ENCODE measurements at places on chromosomes 5 and 9.

DNA sequence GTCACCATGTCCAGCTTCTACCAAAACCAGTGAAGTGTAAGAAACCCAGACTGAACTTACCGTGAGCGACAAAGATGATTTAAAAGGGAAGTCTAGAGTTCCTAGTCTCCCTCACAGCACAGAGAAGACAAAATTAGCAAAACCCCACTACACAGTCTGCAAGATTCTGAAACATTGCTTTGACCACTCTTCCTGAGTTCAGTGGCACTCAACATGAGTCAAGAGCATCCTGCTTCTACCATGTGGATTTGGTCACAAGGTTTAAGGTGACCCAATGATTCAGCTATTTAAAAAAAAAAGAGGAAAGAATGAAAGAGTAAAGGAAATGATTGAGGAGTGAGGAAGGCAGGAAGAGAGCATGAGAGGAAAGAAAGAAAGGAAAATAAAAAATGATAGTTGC lies 19.8 kb downstream of the IL7R start:
- DNase-seq = no peak

DNA sequence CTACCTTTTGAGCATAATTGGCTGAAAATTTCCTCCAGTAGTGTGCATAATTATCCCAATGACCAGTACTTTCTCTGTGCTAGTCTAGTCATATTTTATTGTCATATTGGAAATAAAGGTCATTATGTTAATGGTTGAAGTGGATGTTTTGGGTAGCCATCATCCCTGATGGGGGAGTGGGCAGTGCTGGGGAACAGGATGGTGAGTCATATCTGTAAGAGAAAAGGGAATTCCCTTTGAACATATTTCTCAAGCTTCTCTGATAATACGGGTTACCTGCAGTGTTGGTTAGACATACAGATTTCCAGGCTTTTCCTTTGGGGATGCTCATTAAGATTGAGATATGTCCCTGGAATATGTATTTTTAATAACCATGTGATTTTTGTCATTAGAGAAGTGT lies 33.3 kb upstream of the SPATA31D4 start:
- no peak for DNase-seq

GRCh38 chr9:90964101-90965020 lies 162.7 kb downstream of the SYK start:
- DNase-seq = no peak

- DNase-seq = no peak
Measured at GRCh38 chr5:169970911-169971765, 9.2 kb downstream of the INSYN2B start.

DNA sequence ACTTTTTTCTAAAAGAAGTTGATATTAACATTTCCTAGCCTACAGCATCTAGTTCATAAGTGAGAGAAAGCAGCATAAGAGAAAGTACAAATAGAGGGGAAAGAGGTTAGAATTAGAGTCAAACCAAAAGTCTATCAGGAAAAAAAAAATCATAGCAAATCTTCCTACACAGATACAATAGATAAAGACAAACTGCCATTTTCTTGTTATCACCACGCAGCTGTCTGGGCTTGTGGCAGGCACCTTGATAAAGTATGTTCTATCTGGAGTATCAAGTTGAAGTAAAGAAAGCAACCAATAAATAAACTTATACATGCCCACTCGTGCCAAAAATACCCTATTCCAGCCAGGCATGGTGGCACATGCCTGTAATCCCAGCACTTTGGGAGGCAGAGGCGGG lies 5.3 kb upstream of the NR4A3 start:
- no peak for DNase-seq

DNA sequence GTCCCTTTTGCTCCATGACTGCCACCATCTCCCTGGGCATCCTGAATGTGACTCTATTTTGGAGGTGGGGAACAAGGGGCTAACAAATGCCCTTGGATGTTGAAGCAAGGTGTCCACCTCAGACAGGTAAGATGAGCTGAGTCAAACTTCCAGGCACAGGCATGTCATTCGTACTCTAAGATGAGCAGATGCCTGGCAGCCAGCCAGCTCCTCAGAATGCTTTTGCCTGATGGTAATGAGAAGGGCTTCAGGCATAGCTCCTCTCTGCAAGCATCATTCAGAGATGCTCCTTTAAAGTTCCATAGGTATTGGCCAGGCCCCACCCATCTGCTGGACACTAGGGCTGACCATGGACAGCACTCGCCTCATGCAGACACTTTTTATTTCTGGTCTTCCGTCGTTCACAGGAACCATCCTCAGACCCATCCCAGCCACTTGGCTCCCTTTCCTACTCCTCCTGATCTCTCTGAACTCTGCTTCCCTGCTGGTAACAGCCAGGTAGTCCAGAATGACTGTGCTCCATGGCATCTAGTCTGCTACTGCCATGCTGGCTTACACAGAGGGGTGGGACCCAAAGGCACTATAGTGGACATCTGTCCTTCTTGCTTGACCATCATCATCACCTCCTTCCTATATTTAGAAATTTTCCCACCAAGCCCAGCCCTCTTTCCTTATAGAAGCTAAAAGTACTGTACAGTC lies 118.8 kb downstream of the GLIS3 start:
- DNase-seq = no peak

GRCh38 chr5:40475561-40475960 lies 204.2 kb upstream of the PTGER4 start:
- DNase-seq = no peak

DNA sequence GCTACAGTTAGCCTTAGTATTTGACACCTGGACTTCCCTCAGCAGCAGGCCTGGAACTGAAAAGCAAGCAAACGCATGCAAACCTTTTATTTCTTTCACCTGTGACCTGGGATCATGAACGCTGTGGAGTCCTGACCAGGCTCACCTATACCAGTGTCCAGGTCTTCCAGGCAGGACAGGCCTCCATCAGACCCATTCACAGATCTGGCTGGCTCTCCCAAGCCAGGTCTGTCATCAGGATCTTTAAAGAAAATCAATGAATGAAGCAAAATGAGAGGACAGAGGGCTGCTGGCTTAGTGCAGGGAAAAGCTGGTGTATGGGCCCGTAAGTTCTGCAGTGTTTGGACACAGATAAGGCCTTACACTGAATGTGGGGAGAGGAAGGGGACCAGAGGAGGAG lies 96.3 kb upstream of the CPEB4 start:
- DNase-seq = no peak

DNA sequence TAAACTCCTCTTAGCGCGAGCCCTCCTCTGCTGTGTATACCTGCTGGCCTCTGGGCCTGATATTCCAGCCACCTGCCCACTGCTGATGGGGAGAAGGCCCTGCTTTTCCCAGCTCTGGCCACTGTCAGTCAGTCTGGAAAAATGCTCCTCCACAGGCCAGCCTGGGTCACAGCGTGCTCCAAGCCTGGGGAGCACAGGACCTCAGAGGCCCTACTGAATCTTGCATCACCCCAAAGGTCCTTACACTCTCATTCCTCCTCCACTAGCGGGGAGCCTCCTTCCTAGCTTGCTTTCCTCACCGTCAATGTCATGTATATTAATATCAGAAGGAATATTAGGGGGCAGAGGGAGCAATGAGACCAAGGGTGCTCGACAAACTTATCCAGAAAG lies 73.7 kb downstream of the SHB start:
- no peak for DNase-seq

GRCh38 chr9:83557317-83557716 lies 19.1 kb upstream of the FRMD3 start:
- no peak for DNase-seq

DNA sequence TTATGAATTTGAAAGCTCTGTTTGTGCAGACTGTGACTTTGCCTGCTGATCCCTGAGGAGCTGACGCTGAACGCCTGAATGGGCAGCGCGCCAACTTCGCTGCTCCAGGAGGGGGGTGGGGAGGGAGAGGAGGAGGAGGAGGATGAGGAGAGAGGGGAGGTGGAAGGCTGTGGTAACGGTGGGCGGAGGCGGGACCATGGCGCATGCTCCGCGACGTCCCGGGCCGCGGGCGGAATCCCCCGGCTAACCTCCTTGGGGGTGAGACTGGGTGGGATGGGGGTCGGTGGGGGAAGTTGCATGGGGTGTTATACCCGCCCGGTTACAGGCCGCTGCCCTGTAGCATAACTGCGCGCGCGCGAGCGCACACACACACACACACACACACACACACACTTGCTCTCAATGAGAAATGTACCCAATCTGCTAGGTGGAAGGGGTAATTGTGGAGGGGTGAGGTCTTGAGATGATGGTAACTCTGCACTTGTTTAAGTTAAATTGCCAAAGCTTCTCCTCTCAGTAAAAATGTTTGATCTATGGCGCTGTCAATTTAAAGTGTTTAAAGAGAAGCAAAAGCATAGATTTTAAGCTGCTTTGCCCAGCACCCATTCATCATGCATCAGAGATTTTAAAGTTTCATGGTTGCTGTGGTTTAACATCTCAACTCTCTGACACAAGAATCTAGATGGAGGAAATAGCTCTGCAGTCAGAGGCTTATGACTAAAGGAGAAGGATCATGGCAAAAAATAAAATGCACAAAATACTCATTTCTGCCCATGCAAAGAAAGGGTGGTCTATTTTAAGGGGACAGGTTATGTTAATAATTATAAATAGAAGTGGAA lies 76.6 kb upstream of the TBCA start:
- DNase-seq = peak; percentile 83

- no peak for DNase-seq
Measured at GRCh38 chr5:154576429-154576806, 98.4 kb upstream of the HAND1 start.

- peak; percentile 71 for DNase-seq
Measured at GRCh38 chr5:173283318-173284288, 44.6 kb downstream of the STC2 start.

- DNase-seq = no peak
Measured at GRCh38 chr5:118981783-118982182, 6.6 kb downstream of the DTWD2 start.

- DNase-seq = no peak
Measured at GRCh38 chr9:82584349-82584863, 478.5 kb downstream of the RASEF start.

DNA sequence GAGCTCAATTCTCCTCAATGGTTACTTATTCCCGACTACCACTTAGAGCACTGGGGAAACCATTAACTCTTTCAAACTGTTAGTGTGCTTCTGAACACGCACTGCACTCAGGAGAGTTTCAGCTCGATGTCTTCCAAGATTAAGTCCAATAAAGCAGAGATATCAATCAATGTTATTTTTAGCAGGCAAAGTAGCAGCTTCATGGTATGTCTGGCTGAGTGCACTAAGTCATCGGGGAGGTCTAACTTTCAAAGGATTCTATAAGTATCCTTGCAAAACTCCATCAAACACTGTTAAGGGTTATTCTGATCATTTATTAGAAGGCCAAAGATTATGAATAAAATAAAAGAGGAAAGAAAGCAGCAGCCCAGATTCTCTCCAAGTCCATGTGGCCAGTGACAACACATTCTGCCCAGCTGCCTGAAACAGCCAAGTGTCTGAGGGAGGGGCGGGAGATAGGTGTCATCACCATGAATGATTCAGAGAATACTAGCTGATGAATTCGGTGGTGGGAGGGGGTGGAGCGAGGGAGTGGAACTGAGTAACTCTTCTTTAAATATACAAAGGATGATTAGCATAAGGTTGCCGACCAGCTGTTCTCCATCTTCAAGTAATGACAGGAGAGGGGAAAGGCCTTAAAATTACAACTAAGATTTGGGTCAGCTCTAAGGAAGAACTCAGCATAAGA lies 21.3 kb downstream of the NREP start:
- DNase-seq = no peak

GRCh38 chr5:52342361-52342760 lies 445.4 kb upstream of the ITGA1 start:
- no peak for DNase-seq

GRCh38 chr5:178145965-178146820 lies 7.5 kb downstream of the NHP2 start:
- peak; percentile 69 for DNase-seq

GRCh38 chr5:149063896-149064478 lies 1.1 kb upstream of the SH3TC2 start:
- DNase-seq = no peak

- DNase-seq = no peak
Measured at GRCh38 chr5:10690460-10691440, 70.3 kb downstream of the DAP start.

GRCh38 chr9:84397822-84398221 lies 57.3 kb upstream of the SLC28A3 start:
- DNase-seq = no peak

GRCh38 chr9:84996029-84996428 lies 326.5 kb downstream of the NTRK2 start:
- no peak for DNase-seq

- DNase-seq = peak; percentile 90
Measured at GRCh38 chr9:137077010-137077747, at the start of gene UAP1L1. TSS of gene UAP1L1 (plus strand) at chr9:137077517. CDS start at chr9:137077533, 16 bp downstream.

DNA sequence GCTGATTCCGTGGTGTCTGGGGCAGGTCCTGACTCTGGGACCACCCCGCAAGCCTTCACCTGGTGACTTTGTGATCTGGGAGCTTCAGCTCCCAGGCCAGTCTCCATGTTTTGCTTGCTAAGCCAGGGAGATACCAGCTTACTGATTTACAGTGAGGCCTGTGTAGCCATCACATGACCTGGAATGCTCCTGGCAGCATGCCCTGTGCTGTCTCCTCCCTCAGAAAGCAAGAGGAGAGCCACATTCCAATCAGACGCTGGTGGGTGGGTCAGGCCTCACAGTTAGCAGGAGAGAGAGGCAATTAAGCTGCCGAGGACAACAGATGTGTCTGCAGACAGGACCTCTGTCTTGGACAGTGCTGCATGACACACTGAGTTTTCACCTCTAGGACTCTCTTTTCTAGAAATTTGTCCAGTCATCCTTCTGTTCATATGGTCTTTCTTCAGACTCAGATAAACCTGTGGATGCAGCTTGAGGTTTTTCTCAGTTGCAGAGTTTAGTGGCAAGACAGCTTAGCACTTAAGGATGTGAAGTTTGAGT lies 24.4 kb upstream of the GRPEL2 start:
- peak; percentile 90 for DNase-seq
